Activated T-helper 2 cell treated with anti-CD3 and anti-CD28 coated beads, Interferon-gamma antibody, Interleukin-2, Interleukin-4, amounts not matched to agents 10 μg/mL and 5 μg/mL and 100 μg/mL, durations not matched to agents 14 hours and 24 hours and 36 hours (primary cell): ENCODE measurements at places on chromosomes 1 and 21.

GRCh38 chr1:31626223-31627207 is 9.0 kb downstream of the HCRTR1 start:
- no peak overlapping the region for H3K4me3 ChIP-seq
- H3K27ac ChIP-seq: no peak overlapping the region
- H3K27me3 ChIP-seq: no peaks in the 10 kb centered on the region
- no peak for DNase-seq

DNA sequence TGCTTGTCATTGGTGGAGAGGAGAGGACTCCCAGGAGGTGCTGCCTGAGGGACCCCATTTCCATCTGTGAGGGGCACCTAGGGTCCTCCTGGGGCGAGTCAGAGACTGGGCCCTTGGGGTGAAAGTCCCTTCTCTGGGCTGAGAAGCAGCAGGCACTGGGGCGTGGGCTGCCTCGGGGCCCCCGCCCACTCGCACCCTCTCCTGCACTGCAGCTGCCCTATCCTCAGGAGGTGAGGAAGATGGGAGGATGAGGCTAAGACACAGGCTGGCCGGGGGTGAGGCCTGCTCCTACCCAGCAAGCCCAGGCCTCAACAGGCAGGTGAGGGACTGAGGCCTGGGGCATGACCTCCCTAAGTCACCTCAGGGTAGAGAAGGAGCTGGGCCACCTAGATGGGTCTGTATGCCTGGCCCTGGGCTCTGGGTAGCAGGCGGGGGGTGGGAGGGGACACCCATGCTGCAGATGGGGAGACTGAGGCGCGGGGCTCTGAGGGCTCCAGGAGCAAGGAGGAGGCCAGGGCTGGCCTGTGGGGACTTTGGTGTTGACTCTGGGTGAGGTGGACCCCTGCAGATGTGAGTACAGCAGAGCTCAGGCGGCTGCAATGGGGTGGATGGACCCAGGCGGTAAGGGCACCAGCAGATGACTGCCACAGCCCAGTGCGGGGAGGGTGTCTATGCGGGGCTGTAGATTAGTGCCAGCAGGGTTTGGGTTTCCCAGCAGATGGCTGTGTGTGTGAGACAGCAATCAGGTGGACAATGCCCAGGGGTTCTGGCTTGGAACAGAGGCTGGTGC is 10.4 kb upstream of the ZNF669 start:
- no peak overlapping the region for H3K4me3 ChIP-seq
- H3K4me1 ChIP-seq: peaks cover 5% of the 10 kb centered on the region
- peaks cover 24% of the 10 kb centered on the region for H3K27me3 ChIP-seq

DNA sequence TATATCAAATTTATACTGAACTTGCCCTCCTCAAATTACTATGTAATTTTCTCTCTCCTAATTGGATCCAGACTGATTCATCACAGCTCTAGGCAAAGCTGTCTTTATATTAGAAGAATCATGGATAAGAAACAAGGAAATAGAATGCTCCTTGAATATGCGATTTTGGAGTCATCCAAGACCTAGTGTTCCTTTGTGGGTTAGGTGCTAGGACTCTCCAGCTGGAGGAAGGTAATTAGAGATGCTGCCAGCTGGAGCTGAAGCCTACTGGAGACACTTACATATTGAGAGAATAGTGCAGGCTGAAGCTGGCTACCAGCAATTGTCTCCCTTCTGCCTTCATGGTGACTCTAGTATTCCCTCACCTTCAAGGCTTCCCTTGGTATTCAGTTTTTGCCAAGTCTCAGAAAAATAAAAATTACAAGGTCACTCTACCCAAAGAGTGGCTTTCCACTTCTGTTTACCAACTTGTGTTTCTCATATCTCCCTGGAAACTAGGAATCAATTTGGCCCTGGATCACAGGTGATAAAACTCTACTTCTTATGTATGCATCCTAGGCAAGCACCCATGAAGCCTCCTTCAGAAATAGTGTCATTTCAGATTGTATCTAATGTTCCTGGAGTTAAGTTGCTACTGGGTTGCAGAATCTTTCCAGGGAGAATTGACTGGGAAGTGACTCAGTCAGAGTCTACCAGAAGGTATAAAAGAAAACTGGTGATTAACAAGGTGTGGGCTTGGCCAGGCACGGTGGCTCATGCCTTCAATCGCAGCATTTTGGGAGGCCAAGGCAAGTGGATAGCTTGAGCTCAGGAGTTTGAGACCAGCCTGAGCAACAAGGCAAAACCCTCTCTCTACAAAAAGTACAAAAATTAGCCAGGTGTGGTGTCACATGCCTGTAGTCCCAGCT is 24.4 kb upstream of the DOCK7 start:
- DNase-seq: no peak
- H3K27ac ChIP-seq: no peak overlapping the region
- no peaks in the 10 kb centered on the region for H3K36me3 ChIP-seq
- no peaks in the 10 kb centered on the region for H3K4me1 ChIP-seq

GRCh38 chr1:90973897-90974798 is 47.7 kb downstream of the ZNF644 start:
- H3K4me3 ChIP-seq: no peak overlapping the region
- H3K4me1 ChIP-seq: peaks cover 15% of the 10 kb centered on the region
- DNase-seq: no peak
- H3K36me3 ChIP-seq: peaks cover 27% of the 10 kb centered on the region
- H3K27me3 ChIP-seq: no peaks in the 10 kb centered on the region

- H3K4me3 ChIP-seq: no peak overlapping the region
- H3K27ac ChIP-seq: no peak overlapping the region
- no peak for DNase-seq
- H3K36me3 ChIP-seq: no peaks in the 10 kb centered on the region
- peaks cover 10% of the 10 kb centered on the region for H3K27me3 ChIP-seq
Observed at GRCh38 chr1:199855580-199855979, 171.9 kb upstream of the NR5A2 start.

DNA sequence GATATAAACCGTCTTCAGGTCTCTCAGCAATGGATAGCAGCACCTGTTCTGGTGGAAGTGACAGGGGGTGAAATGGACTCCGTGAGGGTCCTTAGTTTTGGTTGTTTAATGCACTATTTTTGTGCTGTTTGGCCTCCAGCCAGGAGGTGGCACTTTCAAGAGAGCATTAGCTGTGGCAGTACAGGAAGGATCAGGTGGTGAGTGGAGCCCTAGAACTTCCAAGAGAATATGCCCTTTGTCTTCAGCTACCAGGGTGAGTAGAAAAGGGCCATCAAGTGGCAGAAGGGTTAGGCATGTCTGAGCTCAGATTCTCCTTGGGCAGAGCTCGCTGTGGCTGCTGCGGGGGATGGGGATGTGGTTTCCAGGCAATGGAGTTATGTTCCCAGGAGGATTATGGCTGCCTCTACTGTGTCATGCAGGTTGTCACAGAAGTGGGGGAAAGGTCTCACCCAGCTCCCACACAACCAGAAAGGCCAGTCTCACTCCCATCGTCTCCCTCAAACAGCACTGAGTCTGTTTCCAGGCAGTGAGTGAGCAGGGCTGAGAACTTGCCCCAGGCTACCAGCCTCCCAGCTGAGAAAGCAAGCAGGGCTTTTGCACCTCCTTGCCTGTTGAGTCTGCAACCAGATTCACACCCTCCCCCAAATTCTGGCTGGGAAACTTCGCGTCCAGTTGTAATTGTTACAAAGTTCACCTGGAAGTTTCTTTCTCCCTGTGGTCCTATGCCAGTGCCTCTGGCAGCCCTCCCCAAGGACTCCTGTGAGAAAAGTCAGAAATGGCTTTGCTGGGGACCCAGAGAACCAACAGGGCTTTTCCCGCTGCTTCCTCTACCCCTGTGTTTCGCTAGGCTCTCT is 39.1 kb upstream of the TTLL7 start:
- H3K4me1 ChIP-seq: no peaks in the 10 kb centered on the region
- H3K36me3 ChIP-seq: no peaks in the 10 kb centered on the region
- H3K27ac ChIP-seq: no peak overlapping the region
- no peak for DNase-seq
- H3K27me3 ChIP-seq: peaks cover 19% of the 10 kb centered on the region

DNA sequence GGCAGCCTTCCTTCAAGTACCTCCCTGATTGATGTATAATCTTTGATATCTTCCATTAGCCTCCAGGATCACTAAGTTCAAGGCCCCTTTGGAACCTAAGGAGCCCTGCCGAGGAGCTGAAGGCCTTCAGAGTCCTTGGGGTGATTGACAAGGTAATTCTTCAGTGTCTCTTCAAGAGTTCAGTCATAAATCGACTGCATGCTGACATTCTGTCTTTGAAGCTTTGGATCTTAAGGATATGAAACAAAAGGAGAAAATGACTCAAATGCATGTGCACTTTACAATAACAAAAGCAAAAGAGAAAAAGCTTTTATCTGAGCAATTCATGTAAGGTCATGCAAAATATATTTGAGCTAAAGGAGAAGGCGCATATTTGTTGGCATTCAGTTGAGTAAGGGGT is 125.3 kb downstream of the RPS6KC1 start:
- no peak overlapping the region for H3K27ac ChIP-seq
- H3K27me3 ChIP-seq: no peaks in the 10 kb centered on the region
- DNase-seq: no peak
- no peaks in the 10 kb centered on the region for H3K36me3 ChIP-seq
- H3K4me1 ChIP-seq: peaks cover 2% of the 10 kb centered on the region

DNA sequence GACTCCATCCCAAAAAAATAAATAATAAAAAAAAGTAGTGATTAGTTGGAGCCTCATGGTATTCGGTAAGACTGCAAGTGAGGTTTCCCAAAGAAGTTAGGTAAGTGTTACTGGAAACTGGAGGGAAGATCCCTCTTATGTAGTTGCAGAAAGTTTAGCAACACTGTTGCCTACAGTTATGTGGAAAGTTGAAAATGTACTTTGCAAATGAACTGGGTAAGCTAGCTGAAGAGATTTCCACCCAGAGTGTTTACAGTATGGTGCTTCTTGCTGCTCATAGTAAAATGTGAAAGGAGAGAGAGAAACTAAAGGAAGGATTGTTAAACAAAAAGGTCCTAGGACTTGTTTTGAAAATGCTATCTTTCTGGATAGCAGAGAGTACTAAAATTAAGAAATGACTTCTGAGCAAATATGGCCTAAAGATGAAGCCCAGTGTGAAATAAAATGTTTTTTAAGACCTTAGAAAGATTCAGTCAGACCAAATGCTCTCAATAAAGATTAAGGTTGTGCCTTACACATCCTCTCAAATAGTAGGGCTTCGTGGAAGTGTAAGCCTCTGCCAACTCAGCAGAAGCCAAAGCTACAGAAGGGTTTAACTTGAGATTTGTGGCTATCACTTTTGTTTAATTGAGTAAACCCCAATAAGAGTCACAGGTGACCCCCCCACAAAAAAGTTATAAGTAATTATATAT is 31.5 kb downstream of the RPS6KC1 start:
- DNase-seq: no peak
- peak overlapping the region; percentile 24 for H3K27ac ChIP-seq
- H3K4me1 ChIP-seq: peaks cover 21% of the 10 kb centered on the region
- H3K27me3 ChIP-seq: no peaks in the 10 kb centered on the region
- H3K4me3 ChIP-seq: no peak overlapping the region

DNA sequence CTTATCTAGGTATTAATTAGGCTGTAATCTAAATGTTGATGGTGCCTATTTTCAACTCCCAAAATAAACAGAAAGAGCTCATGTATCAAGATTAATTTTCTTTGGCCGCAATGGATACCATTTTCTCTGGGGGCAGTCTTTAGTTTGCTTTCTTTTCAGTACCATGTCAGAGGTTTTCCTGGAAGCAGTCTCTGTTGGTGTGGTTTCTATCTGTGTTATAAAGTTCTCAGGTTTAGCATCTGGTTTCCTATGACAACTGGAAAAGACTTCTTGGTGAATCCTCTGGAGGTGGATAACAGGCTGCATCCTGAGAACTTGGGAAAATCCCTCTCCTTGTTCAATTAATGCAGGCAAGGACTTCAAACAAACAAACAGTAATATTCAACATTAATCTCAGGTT is 38.7 kb upstream of the BATF3 start:
- H3K4me3 ChIP-seq: no peak overlapping the region
- DNase-seq: no peak
- peak overlapping the region; percentile 88 for H3K27ac ChIP-seq
- peaks cover 40% of the 10 kb centered on the region for H3K4me1 ChIP-seq
- no peaks in the 10 kb centered on the region for H3K27me3 ChIP-seq
